Testis (tissue), 5 donors: ENCODE measurements at places on chromosomes 4 and X.

- no peak for DNase-seq
Measured at GRCh38 chr4:128924951-128925350, 115.5 kb downstream of the JADE1 start.

DNA sequence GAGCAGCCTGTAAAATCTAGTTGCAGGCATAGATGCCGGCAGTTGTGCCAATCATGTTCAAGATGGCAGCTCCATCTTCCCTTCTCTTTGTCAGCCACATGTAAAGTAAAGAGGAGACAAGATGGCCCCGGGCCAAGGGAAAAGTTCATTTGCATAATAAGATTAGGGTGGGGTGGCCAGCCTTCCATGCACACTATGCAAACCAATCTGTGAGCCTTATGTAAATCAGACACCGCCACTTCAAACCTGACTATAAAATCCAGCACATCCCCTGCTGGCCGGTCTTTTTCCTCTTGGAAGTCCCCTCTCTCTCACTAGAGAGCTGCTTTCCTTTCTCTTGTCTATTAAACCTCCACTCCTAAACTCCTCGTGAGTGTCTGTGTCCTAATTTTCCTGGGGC, 78.9 kb upstream of the CBR4 start:
- DNase-seq, result no peak

DNA sequence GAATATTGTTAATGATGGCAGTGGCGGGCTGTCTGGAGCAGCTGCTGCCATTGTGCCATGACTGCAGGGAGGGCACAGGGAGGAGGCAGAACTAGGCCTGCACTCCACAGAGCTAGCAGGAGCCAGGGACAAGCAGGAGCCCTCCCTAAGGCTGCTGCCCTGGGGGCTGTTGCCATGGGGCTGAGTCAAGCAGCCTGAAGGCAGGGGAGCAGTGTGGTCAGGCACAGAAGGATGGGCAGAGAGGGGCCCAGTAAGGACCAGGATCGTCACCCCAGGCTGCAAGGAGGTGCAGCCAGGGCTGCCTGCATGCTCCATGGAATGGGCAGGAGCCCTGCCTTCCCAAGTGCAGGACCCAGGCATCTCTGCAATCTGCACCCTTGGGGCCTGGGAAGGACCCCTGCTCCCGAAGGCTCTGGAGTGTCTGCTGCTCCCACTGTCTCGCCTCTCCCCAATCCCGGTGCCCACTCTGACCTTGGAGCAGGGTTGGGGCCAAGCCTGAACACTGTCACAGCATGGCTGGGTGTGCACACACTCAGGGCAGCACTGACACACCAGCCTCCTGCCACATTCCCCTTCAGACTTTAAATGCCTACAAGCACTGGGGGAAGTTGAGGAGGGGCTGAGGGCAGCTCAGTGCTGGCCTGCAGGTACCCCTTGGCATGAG, 98.3 kb upstream of the GALNTL6 start:
- no peak for DNase-seq

DNA sequence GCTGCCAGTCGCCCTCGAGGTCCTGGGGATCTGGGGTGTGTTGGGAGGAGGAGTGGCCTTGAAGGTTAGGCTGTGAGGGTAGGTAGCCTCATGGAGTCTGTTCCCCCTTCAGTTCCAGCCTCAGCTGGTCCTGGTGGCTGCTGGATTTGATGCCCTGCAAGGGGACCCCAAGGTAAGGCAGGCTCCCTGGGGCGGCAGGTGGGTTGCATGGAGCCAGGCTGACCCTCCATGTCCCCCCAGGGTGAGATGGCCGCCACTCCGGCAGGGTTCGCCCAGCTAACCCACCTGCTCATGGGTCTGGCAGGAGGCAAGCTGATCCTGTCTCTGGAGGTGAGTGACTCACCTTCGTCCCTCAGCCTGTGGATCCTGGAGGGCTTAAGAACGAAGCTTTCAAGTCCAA, 11.6 kb upstream of the ERAS start:
- no peak for DNase-seq

GRCh38 chr4:8108261-8108660, 50.4 kb downstream of the ABLIM2 start:
- DNase-seq, result no peak

DNA sequence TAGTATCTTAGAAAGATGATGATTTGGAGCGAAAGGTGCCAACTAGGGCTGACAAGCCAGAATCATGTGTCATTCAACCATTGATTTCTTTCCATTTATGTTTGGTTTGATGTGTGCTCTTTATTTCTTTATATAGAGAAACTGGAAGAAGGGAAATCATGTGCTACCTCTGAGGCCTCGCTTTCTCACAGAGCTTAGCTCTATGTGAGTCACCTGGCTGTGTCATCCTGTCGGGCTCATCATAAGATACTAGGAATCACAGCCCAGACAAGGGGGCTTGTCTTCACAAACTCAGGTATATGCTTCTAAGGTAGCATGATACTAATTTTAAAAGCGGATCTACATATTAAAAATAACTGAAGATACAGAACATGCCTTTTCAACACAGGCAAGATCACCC, 81.7 kb upstream of the GPM6B start:
- DNase-seq, result no peak

GRCh38 chrX:43313035-43313434, 343.1 kb upstream of the MAOA start:
- DNase-seq, result no peak

GRCh38 chr4:180630012-180630665, 1613.1 kb upstream of the TENM3 start:
- DNase-seq, result no peak

GRCh38 chr4:3497523-3498389, 34.5 kb downstream of the LRPAP1 start:
- DNase-seq, result peak; percentile 86

GRCh38 chr4:72352711-72353110, 216.3 kb downstream of the ADAMTS3 start:
- DNase-seq, result no peak

DNA sequence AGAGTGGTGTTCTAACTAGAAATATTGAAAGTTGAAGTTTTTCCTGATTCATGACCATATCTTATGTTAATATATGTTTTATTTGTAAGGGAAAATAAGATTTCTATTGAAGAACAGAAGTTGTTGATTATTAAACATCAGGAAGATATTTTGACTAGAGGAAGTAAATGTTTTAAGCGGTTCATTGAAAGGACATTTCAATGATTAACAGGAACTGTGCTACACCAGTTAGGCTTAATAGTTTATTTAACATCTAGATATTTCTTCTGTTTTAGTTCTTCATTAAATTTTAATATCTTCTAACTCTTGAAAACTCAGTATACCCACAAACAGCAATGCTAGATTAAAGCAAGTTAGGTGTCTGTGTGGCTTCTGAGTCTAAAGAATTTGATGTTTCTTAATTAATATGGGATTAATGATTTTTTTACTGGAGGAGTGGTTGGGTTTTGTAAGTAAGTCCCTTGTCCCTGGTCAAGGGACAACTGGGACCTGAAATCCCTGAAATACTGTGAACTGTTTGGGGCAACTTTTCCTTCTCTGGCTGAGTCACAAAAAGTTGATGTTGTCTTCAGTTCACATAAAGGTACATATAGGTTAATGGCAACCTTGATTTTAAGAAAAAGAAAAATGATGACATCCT, 42.9 kb upstream of the CYP4V2 start:
- DNase-seq, result no peak

- DNase-seq, result no peak
Measured at GRCh38 chr4:150033901-150034300, 44.3 kb upstream of the DCLK2 start.

GRCh38 chrX:69154051-69154450, 11.2 kb downstream of the PJA1 start:
- no peak for DNase-seq

- DNase-seq, result no peak
Measured at GRCh38 chr4:186761393-186761792, 37.7 kb upstream of the FAT1 start.

GRCh38 chr4:185693548-185694215, 118.3 kb downstream of the SORBS2 start:
- no peak for DNase-seq

DNA sequence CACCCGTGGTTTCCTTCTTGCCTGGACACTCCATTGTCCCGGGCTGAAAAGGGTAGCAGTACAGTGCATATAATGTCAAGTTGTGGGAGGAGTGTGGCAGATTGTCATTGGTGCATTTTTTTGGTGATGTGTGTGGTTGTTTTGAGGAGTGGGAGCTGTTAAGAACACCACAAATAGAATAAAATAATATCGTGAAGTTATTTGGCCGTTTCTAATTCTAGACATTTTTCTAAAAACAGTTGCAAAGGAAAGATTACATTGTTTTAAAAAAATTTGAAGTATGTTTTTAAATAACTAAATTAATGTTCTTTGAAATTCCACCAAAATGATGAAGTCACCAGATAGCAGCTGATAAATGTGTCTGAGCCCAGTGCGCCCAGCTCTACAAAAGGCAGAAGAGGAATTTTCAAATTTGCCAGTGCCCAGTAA, 1.3 kb downstream of the PKD2 start:
- DNase-seq, result no peak

DNA sequence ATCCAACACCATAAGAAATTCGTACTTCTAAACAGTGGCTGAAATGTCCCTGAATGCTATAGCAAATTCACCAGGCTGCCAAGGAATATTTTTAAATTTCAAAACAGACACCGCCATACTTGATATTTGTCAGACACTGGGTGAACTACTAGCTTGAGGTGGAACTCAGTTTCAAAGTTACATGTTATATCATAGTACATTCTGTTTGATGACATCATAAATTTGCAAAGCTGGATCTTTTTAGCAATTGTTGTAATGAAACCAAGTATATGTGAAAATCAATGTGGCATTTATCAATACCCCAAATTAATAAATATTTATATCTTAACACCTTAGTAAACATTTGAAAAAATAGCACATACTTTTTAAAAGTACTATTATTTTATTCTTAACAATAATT, 14.2 kb downstream of the ART3 start:
- no peak for DNase-seq

DNA sequence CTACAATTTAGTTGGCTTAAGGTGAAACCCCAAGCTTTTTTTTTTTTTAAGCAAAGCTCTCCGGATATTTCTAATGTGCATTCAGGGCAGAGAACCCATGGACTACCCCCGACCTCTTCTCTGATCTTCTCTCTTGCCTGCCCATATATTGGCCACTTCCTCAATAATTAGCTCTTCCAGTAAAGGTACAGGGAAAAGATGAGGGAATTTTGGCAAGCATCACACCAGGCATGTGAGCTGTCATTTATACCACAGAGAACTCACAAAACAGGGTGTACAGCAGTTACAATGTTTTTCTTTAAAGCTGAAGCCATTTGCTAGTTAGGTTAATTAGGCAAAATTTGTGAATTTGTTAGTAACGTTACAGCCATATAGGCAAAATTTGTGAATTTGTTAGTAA, 73.3 kb downstream of the GAB1 start:
- DNase-seq, result no peak

GRCh38 chr4:20901851-20902250, 201.6 kb downstream of the PACRGL start:
- DNase-seq, result no peak
